WTC11 (cell line): ENCODE measurements at places on chromosomes 5 and 9.

DNA sequence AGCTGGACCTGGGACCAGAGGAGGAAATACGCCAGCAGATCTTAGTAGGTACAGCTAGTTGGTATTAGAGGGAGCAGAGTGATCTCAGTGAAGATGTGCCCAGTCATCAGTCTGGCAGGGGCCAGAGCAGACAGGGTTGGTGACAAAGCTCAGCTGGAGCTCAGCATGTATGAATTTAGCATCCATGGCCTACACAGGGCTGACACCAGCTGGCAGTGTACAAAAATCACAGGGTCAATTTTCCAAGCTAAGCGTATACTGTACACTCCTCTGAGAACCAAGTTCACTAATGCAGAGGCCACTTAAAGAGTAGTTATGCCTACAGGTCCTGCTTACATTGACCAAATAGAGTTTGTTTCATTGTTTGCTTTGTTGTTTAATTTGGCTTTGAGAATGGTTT is 146.6 kb downstream of the SLC24A2 start:
- no peak for DNase-seq

GRCh38 chr5:141260458-141261237 is 15.5 kb downstream of the PCDHB15 start:
- no peak for DNase-seq

DNA sequence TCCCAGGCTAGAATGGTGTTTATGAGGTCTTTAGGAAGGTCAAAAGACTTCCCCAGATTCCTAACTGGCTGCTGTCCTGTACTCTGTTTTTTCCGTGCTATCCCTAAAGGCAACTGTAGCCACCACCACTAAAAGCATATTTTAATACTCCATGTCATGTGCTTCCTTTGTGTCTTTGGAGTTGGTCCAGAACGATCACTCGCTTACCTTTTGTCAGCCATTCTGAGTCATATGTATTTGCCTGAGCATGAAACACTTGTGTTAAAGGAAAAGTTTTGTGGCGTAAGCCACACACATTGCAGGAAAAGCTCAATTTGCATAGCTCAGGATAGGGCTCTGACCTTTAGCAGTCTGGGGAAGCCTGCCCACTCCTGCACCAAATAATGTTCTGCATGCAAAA is 299.6 kb downstream of the NTRK2 start:
- no peak for DNase-seq

GRCh38 chr5:147564124-147564486 is 54.2 kb upstream of the DPYSL3 start:
- DNase-seq = no peak

DNA sequence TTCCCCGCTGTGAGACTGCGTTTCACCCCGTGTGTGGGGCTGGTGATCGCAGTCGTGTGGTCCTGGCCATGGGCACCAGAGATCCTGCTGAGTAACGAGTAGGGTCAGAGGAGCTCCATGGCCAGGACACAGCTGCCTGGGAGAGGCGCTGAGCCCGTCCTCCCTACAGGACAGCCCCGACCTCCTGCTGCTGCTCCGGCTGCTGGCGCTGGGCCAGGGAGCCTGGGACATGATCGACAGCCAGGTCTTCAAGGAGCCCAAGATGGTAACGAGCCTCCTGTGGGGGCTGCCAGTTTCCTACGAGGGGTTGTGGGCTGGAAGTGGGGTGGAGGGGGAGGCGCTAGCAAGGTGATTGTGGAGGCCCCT is 11.0 kb downstream of the NELFB start:
- no peak for DNase-seq
